SHP77 treated with DMSO at 0.1 percent for 48 hours (cell line): ENCODE measurements at places on chromosomes 12 and 14.

DNA sequence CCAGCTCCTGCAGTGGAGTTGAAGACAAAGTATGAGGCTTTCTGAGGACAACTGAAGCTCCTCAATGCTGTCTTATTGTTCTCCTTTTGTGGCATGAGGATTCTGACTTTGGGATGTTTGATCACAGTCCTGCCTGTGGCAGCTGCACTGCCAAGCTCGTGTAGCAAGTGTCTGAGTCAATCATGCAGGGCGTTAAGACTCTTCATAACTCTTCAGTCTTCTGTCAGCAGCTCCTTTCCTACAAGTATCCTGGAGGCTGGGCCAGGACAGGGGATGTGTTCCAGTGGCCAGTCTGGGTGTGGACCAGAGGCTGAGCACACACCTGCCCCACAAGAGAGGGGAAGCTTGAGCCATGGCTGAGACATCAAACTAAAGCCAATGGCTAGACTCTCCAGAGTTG lies 94.3 kb downstream of the PELI2 start:
- no peak for DNase-seq

DNA sequence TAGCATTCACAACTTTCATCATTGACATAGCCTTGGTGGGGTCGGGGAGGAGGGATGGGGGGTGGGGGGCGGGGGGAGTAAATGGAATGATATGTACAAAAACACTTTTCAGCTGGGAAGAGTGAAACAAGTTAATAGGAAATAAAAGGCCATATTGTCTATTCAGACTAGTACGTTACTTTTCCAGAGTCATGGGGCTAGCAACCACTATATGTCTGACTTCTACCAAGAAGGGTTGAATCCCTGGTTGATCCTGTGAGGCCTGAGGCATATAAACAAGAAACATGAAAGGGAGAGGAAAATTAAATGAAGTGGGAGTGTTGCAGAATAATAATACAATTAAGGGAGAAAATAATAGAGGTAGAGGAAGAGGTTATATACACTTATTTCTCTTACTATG lies 225.5 kb downstream of the ERC1 start:
- DNase-seq, result no peak

- no peak for DNase-seq
Observed at GRCh38 chr12:94080341-94081009, 67.9 kb upstream of the PLXNC1 start.

- peak; percentile 81 for DNase-seq
Observed at GRCh38 chr14:21191809-21192446, 36.1 kb upstream of the OR5AU1 start.

GRCh38 chr12:66032739-66033138 lies 97.8 kb downstream of the LLPH start:
- DNase-seq, result no peak

- DNase-seq, result no peak
Observed at GRCh38 chr12:63846238-63846967, 1.9 kb downstream of the SRGAP1 start.

DNA sequence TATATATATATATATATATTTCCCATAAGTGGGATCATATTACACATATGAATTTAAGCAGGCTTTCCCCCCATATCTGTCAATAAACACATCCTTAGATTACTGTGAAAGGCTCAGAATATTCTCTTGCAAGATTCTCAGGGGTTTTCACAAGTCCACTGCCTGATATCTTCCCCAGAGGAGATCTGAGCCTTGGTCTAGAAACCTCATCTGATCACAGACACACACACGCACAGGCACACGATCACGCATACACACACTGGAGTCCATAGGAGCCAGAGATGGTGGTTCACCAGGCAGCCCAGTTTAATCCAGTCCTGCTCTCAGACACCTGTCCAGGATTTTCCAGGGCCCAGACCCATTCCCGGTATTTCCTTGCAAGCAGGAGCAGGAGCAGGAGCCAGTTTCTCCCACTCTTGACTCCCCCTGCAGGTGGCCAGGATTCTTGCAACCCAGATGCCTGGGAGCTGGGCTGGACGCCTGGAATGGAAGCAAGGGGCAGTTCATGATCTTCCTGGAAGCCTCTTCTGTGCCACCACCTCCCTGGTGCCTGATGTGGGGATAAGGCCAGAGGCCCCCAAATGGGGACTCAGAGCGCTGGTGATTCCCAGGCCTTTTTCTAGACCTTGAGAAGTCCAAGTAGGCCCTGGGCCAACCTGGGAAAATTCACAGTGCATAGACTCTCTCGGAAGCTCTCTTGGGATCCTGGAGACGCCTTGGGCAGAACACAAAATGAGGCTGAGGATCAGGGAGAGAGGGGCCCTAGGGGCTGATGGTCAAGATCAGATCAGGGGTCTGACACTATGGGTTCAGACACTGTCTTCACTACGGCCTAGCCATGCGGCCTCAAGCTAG lies 16.5 kb upstream of the KRT78 start:
- peak; percentile 45 for DNase-seq

- no peak for DNase-seq
Observed at GRCh38 chr12:6700646-6701051, at the start of gene PIANP. PIANP (minus strand) TSS chr12:6700815; CDS start chr12:6698061, 2,754 bp downstream.

DNA sequence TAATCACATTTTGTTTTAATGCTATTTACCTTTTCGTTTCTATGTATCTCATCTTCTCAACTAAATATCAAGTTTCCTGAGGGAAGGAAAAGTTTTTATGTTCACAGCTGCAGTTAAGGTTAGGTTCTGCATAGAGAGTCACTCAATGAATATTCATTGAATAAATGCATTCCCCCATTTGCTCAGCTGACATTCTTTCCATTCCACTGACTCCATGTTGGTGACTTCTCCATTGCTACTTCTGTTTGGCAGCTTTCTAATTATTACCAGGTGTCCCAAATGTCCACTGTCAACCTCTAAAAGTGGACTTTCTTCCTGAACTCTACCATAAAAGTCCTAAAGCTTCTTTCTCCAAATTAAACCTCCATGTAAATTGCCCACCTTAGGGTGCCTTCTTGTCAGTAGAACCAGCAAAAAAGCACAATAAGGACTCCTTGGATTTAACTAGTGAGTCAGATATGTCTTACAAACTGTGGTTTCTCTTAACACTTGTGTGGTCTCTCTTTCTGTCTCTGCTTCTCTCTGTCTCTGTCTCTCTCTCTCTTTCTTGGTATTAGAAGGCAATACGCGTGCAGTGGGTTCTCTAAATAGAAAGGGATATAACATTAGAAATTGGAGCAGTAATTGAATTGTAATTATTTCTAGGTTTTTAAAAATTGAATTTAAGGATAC lies 85.9 kb downstream of the TMEM117 start:
- no peak for DNase-seq

DNA sequence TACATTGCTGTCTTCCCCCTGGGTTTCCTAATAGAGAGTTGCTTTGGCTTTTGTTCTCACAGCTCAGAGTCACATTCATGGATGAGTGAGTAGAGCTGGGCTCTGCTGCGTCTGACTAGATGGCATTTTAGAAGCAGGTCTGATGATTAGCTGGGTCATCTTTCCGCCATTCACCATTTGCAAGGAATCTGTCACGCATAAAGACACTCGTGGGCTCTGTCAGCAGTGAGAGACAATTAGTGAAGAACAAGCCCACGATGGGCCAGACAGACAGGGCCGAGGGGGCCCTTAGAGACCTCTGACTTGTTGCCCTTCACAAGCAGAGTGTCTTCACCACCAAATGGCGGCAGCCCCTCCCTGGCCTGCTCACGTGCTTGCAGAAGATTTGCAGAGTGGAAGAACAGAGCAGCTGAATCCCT lies 175.0 kb downstream of the CRADD start:
- no peak for DNase-seq

- no peak for DNase-seq
Observed at GRCh38 chr12:58711974-58712373, 208.3 kb downstream of the LRIG3 start.

DNA sequence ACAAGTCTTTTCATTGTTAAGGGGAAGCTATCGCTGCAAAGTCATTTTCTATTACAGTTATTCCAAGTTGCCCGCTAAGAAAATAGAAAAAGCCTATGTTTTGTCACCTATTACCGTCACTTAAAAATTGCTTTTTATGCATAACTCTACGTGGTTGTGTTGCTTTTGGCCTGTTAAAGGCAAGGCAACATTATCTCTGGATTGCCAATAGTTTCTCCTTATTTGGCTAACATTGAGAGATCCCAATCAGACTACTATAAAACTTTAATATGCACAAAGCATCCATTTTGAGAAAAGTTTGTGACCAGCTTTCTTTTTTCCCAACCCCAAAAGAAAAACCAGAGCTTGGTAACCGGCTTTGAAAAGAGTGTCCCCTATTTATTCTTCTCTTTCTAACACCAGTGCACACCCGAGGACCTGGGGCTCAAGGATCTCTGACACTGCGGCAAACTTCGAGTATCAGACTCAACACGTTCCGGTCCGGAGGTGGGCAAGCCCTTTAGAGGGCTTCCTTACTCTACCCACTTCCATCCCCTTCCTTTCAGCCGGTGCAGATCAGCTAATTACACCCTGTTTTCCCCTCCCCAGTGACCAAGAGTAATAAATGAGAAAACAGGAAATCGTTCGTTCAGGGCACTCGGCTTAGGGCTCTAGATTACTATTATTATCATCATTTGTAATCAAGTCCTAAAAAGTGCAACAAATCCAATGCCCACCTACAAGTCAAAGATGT lies 1.2 kb downstream of the PPP1R12A start:
- DNase-seq, result no peak

DNA sequence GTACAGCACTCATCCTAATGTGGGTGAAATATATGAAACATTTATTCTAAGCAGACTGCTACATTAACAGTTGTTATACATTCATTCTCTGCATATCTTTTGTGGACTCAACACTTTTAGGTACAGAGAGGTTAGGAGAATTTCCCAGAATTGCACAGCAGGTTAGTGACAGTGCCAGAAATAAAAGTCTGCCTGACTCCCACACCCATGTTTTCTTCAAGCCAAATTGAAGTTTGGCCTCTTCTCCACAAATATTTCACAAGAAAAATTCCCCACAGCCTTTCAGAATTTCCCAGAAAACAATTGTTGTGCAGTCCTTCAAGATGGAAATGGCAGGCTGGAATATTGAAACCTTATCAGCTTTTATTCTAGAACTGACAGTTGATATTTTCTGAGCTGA lies 464.8 kb downstream of the RAD51B start:
- DNase-seq, result no peak

GRCh38 chr14:62662811-62663455 lies 382.3 kb downstream of the KCNH5 start:
- no peak for DNase-seq

GRCh38 chr12:109537136-109537535 lies 36.2 kb downstream of the MMAB start:
- no peak for DNase-seq

DNA sequence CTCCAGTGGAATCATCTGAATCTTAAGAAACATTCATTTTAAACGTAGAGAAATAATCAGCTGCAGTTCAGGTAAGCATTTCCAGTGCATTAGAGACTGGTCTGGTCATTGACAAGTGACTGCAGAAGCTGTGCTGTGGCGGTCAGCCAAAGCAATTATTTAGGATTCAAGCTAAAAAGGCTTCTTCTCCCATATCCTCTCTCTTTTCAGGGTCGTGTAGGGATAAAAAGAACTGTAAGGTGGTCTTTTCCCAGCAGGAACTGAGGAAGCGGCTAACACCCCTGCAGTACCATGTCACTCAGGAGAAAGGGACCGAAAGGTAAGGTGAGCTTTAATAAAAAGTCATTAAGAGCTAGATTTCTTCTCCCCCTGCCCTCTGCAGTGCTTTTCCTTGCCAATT lies 48.1 kb downstream of the MSRB3 start:
- DNase-seq, result no peak
